CD4-positive, alpha-beta memory T cell (primary cell): ENCODE measurements at places on chromosomes 7 and 10.

DNA sequence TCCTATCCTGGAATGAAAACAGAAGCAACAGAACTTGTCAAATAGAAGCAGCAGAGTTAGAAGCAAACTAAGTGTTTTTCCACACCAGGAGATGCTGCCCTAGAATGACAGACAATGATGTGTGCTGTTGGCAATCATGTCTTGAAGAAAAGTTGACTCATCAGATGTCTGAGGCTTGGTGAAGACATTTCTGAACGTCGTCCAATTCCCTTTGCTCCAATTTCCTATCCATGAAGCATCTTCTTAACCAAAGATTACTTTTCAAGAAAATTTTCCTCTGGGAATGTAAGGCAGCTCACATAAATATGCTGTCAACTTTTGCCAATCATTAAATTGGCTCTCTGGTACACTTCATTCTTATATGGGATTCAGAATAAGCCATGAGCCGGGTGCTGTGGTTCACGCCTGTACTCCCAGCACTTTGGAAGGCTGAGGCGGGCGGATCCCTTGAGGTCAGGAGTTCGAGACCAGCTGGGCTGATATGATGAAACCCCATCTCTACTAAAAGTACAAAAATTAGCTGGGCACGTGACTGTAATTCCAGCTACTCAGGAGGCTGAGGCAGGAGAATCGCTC lies 34.6 kb downstream of the MALSU1 start:
- DNase-seq: no peak

- no peak for DNase-seq
Observed at GRCh38 chr7:45036317-45036716, 36.3 kb downstream of the CCM2 start.

GRCh38 chr7:101201695-101202602 lies 1.1 kb upstream of the MOGAT3 start:
- DNase-seq: no peak

DNA sequence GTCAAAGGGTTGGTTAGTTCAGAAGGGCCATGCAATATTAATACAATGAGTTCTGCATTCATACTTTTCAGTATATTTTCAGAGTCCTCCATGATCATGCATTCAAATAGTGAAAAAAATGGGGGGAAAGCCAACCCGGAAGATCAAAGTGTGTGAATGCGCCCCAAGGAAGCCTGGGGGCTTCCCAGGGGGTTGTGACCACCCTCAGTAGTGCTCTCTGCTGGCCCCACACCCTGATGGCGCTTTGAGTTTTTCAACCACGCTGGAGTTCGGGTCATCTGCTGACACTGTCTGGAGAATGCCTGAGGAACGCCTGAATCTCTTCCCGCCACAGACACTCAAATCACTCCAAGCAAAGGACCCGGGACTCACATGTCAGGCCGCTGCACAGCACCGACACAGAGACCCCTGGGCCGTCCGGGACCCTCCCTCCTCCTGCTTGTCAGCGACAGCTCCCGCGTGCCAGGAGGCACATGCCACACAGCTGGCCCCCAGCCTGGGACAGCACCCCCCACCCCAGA lies 1.0 kb downstream of the TNS3 start:
- no peak for DNase-seq

- DNase-seq: no peak
Observed at GRCh38 chr10:116263870-116264655, 8.9 kb downstream of the GFRA1 start.

DNA sequence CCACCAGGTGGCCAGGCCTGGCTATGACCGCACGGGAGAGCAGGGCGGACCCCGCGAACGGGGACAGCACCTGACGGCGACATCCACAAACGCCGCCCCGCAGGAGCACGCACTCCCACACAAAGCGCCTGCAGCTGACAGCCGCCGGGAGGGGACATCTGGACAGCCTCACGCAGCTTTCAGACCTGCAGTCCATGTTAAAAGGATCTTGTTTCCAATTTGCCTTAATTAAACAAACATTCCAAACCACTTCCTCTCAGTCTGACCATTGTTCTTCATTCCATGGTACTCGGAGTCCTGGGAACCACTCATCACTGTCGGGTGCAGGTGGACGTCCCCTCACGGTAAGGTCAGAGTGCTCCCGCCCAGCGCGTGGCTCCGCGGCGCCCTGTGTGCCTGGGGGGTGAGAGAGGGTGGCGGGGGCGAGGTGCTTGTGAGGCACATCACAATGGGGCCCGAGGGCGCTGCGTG lies 5.9 kb upstream of the GPER1 start:
- no peak for DNase-seq

DNA sequence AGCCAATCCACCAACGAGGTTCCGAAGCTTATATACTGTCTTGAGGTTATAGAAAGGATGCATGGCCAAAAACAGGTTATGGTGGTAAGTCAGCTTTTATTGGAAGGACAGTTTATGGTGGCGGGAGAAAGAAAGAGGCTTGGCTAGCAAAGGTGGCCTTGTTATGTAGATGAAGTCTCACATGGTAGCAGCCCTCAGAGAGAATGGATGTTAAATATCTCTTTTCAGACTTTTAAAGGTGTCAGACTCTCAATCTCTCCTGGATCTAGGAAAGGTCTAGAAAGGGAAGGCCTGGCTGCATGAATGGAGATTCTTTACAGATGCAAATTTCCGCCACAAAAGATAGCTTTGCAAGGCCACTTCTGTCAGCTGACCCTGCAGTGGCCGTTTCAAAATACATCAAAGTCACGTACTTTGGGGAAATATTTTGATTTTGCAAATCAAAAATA lies 333.8 kb downstream of the GALNT17 start:
- DNase-seq: no peak

GRCh38 chr10:14535457-14536130 lies 204.9 kb upstream of the FRMD4A start:
- no peak for DNase-seq

DNA sequence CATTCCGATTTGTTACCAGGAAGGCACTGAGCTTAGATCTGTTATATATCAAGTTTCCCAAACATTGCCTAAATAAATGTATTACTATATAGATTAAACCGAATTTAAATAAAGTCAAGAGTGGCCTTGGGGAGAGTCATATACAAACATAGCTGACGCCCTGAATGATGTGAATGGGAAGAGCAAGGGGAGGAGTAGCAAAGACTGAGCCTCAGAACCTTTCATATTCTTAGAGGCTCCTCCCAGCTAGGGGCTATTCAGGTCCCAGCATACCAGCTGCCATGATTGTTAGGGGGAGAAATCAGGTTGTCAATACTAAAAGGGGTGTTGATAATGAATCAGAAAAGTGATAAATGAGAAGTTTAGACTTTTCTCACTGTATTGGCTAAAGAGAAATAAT lies 64.7 kb upstream of the ITGB1 start:
- DNase-seq: no peak

GRCh38 chr7:70006261-70006920 lies 408.1 kb downstream of the AUTS2 start:
- DNase-seq: no peak

GRCh38 chr7:82624337-82624736 lies 180.8 kb upstream of the CACNA2D1 start:
- DNase-seq: no peak

- DNase-seq: no peak
Observed at GRCh38 chr7:69702357-69702756, 104.1 kb downstream of the AUTS2 start.

DNA sequence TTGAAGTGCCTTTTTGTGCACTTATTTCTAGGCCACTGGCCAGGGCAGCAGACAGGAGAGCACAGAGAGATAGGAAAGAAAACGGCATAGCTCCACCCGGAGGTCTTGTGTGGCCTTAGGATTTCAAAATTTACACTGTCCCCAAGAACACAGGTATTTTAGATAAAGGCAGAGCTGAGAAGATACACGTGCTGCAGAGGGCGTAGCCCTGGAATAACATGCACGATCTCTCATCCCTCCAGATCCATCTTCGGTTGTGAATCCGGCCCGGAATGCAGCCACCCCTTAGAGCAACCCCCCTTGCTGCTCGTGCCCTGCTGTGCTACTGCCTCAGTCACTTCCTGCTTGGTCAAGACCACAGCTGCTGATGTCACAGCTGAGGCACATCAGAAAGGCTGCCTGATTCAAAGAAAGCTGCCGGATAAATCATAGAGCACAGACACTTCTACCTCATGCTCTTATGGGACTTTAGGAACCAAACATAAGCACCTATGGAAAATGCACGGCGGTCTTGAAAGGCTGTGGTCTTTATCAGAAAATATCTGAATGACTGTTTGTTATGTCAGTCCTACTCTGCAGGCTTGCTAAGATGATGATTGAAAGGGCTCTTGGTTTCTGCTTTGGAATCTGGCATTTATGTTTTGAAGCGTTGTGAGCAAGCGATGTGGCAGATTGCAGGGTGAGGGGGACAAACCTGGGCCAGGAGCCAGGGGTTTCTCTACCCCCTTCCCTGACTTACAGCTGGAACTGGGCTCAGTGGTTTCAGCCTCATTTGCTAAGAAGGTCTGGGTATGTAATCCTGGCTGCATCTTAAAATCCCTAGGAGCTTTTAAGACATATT lies 152.0 kb downstream of the SVIL start:
- DNase-seq: no peak

DNA sequence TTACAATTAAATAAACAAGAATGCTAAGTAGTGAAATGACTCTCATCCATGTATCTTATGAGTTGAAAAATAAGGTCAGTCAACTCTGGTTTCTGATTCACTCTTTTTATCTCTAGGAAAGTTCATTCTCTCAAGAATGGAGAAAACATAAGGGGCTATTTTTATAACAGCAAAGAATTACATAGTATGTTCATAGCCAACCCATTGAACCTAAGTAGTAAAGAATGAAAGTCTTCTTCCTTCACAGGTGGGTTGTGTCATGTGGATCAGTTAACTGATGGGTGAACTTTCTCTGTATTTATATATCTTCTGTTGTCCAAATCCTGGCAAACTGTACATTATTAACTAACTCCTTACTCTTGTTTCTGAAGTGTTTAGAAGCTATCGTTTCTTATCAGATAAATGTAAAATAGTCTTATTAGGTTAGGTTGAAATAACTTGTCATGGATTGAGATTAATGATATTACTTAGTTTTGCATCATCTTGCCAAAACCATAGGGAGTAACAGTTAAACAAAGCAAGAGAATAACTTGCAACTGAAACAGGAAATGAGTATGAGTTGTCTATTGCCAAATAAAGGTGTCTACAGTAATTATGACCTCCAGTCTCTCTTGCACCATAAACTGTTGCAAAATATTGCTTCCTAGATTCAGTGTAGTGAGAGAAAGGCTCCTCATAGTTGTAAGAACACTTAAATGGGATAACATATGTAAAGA lies 86.8 kb downstream of the ANKRD7 start:
- no peak for DNase-seq

DNA sequence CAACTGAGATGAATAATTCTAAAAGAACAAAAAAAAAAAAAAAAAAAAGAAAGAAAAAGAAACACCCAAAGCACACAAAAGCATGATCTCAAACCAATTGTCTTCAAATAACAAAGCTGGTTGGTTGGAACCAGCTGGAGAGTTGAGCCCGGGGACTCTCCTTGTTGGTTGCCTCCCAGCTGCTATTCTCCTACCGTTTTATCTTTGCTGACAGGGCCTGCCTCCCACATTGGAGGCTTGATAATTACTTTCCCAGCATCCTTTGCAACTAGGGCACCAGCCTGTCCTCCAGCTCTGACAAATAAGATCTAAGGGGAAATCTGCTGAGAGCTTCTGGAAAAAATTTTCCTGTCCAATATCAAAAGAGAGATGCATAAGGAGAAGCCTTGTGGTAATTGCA lies 6.8 kb downstream of the PON1 start:
- no peak for DNase-seq

DNA sequence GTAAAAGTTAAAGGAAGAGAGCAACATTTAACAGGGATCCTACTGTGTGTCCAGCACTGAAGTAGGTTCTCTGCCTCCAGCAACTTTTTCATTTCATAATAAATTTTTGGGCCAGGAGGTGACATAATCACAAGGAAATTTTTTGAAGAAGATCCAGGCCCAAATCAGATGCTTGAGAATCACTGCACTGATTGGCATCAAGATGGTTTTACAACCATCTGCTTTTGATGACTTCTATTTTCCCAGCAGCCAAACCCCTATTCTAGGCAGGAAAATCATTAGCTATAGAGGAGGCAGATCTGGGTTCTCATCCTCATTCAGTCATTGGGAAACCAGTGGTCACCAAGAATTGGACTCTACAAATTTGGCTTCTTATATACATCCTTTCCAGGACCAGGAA lies 79.0 kb downstream of the ARL4A start:
- DNase-seq: no peak

- no peak for DNase-seq
Observed at GRCh38 chr7:17333221-17333620, 34.8 kb downstream of the AHR start.

DNA sequence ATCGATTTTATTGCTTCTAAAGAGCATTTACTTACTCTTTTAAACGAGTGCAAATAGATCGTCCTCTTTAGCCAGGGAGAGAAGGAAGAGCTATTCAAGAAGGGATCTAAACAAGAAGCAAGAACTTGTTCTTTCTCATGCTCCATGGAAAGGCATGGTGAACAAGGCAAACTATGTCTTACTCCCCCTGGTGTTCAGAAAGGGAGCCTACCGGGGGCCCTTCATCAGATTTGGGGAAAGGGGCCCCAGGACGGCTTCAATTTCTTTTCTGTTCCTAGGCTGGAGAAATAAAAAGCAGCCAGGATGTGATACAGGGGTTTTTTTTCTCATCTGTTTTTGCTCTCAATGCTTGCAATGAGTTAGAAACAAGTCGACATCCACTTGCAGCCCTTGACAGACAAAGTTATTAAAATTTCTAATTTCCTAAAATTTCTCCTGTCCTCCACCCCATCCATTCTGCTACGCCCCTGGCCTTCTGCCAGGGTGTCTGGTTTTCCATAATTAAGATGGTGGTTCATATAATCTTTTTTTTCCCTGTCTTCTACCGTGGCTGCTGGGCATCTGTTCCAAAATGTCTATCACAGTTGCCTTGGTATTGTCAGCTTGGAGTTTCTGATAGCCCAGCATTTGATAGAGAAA lies 214.4 kb downstream of the CREB5 start:
- no peak for DNase-seq

- no peak for DNase-seq
Observed at GRCh38 chr7:73560109-73560835, 2.8 kb upstream of the BCL7B start.

DNA sequence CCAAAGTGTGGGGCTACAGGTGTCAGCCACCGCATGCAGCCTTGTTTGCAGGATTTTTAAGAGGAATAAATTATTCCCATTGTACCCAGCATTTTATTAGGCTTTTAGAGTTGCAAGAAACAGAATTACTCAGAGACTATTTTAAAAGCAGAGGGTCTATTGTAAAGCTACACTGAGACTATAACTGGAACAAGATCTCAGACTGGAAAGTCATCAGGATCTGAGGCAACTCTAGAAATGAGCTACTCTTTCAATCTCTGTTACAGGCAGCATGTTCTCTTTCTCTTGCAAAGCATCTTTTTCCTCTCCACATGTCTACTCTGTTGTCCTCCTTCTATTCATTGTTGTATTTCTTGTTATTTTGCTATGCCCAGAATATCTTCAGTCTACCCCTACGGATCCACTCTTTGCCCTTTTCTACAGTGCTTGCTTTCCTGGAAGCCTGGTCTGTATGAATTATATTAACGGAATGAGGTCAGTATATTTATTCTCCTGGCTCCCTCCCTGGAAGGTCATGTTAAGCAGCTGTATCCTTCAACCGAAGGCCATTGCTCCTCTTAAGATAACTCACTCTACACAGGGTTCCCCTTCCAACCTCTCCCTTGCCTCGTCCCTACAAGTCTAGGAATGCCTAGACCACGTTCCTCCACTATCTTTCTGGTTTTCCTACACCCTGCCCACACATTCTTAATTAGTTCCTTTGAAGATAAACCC lies 27.7 kb upstream of the MICU1 start:
- no peak for DNase-seq
